ENCODE measurements at places on chromosomes 4 and X.

DNA sequence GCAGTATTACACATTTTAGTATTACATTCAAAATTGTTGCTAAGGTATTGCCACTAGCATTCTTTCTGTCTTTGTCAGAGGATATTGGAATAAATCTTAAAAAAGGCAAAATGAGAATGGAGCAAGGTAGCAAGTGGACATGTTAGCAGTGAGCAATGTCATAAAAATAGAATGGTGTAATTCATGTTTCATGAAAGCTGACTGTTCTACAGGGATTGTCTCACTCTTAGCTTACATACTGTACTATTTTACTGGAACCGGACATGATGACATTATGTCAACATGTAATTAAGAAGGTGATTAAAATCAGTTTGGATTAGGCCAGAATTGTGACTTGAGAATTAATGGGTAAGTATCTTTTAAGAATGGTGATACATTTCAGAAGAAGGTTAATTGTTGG lies 1086.2 kb downstream of the STIM2 start:
- no peak for DNase-seq

GRCh38 chrX:74511704-74512103 lies 90.4 kb downstream of the SLC16A2 start:
- no peak for DNase-seq

DNA sequence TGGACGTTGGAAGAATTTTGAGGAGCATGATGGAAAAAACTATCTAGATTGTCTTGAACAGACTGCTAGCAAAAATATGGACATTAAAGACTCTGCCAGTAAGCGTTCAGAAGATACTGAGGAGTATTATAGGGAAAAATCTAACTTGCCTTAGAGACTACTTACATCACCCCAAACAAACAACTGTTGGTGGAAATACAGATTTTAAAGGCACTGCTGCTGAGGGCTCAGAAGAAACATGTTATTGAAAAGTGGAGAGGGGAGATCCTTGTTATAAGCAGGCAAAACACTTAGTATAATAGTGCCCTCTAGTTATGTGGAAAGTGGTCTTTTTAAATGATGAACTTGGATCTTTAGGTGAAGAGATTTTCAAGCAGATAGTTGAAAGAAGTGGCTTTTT lies 29.2 kb downstream of the MAD2L1 start:
- DNase-seq, result no peak

DNA sequence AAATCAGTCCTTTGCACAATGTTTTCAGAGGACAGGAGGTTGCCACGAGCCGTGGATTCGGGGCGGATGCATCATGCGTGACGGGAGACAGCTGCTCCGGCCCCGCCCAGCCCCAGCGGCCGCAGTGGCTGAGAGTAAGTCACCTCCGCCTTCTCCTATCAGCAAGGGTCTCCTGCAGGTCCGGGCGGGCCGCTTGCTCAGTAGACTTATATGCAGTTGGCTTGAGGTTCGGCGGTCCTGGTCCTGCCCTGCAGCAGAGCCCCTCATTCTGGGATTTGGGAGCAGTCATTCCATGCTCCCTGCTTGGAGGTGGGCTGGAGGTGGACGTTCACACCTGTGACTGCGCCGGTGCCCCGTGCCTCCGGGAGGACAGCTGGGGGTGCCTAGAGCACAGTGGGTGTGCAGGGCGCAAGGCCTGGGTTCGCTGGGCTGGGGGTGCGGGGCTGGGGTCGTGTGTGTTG lies 86.3 kb upstream of the ADRA2C start:
- DNase-seq, result no peak

DNA sequence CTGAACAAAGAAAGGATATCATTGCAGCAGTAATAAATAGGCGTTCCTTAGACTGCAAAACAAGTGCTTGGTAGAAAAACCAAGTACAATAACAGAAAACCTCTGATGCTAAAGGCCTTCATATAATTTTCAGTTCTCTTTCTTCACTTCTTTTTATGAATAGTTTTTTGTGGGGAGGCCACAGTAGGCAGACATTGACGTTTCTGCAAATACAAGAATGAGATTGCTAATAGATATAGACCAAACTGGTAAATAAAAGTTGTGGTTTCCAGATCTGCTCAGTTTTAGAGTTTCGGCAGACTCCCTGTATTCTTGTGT lies 57.0 kb upstream of the RAP1GDS1 start:
- no peak for DNase-seq

DNA sequence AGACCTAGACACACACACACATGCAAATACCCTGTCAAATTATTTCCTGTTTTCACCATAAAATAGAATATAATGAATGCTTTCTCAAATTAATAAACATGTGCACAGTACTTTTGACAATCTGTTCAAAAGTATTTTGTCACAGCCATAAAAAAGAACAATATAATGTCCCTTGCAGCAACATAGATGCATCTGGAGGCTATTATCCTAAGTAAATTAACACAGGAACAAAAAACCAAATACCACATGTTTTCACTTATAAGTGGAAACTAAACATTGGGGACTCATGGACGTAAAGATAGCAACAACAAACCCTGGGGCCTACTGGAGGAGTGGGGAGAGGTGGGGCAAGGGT lies 15.5 kb downstream of the RAB40A start:
- no peak for DNase-seq

- DNase-seq, result no peak
Measured at GRCh38 chr4:174873931-174874330, 44.2 kb upstream of the ADAM29 start.

DNA sequence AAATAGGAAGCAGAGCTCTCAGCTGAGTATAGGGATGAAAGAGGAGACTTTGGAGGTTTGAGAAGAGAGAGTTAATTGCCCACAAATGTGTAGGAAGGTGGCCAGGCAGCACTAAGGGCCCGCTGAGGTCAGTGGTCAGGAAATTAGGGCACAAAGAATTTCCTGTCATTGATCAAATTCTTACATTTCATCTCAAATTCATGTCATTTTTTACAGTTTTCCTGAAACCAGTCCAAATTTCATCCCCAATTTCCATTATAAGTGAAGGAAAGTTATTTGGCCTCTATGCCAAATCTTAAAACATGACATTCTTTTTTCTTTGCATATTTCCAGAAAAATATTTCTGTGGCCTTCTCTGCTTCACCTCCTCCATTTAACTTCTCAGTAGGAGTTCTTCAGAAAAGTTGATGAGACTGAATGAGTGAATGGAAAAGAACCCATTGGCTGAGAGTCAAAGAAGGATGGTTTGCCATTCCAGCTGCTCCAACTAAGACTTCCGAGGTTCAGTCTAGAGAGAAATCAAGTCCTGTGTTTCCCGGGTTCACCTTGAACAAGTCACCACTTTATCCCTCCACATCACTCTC lies 68.7 kb upstream of the SPRY1 start:
- DNase-seq, result no peak

- no peak for DNase-seq
Measured at GRCh38 chrX:23637187-23637586, 30.1 kb upstream of the PRDX4 start.

DNA sequence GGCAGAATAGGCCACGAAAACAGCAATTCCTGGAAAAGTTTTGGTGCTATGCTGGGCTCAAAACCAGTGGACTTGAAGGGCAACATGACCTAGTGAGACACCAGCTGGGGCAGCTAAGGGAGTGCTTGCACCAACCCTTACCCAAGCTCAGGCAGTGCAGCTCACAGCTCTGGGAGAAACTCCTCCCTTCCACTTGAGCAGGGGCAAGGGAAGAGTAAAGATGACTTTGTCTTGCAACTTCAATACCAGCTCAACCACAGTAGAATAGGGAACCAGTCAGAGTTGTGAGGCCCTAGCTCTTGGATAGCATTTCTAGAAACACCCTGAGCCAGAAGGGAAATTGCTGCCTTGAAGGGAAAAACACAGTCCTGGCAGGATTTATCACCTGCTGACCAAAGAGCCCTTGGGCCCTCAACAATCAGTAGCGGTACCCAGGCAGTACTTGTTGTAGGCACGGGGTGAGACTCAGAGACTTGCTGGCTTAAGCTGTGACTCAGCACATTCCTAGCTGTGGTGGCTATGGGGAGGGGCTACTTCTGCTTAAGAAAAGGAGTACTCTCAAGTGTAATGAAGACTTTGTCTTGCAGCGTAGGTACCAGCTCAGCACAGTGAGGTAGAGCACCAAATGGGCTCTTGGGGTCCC lies 19.7 kb upstream of the ABCG2 start:
- no peak for DNase-seq

DNA sequence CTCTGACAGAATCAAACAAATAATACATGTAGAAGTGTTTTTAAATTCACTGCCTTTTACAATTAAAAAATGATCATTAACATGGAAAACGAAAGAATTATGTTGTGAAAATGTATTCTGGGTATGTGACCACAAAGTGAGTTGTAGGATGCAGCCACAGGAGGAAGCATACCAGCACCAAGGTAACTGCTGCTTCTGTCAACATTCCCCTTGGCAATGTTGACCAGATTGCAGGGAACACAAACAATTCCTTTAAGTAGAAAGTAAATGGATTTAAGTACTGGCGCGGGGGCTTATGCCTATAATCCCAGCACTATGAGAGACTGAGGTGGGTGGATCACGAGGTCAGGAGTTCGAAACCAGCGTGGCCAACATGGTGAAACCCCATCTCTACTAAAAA lies 1877.9 kb upstream of the PCDH7 start:
- DNase-seq, result no peak

GRCh38 chrX:110180176-110180927 lies 137.5 kb downstream of the AMMECR1 start:
- DNase-seq, result no peak

DNA sequence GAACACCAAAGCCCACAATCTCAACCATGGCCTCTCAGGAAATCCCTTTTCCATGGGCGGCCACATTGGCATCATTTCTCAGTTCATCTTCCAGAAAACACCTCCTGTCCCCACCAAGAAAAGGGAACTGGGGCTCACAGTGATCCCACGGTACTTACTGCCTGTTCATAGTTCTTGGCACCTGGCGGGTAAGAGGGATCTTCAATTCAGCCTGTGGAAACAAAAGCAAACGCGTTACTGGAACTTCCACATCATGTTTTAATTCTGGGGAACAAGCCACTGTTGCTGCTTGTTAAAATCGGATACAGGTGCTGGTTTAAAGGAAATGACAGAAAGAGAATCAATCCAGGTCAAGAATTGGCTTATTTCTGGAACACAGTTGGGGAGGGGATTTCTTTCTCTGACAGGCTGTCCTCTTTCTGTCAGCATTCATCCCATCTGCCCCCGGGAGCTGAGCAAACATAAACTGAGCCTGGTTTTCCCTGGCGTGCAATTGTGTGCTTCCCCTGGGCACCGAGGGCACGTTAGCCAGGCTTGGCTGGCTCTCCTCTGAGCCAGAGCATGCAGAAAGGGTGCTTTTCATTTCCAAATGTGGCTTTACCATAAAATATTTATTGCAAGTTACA lies 16.8 kb downstream of the CLNK start:
- no peak for DNase-seq

Measured in T-helper 2 cell (primary cell).